GM03348 (cell line): ENCODE measurements at places on chromosomes 7 and 10.

GRCh38 chr7:75943864-75944263 lies 28.9 kb downstream of the POR start:
- DNase-seq = peak; percentile 41

- no peak for DNase-seq
Observed at GRCh38 chr10:11483201-11484148, 128.0 kb downstream of the USP6NL start.

- DNase-seq = no peak
Observed at GRCh38 chr10:88991899-88992320, 1.3 kb downstream of the FAS start.

GRCh38 chr7:18393465-18394118 lies 102.0 kb upstream of the HDAC9 start:
- no peak for DNase-seq

- peak; percentile 64 for DNase-seq
Observed at GRCh38 chr10:30591249-30591670, 38.3 kb downstream of the LYZL2 start.

DNA sequence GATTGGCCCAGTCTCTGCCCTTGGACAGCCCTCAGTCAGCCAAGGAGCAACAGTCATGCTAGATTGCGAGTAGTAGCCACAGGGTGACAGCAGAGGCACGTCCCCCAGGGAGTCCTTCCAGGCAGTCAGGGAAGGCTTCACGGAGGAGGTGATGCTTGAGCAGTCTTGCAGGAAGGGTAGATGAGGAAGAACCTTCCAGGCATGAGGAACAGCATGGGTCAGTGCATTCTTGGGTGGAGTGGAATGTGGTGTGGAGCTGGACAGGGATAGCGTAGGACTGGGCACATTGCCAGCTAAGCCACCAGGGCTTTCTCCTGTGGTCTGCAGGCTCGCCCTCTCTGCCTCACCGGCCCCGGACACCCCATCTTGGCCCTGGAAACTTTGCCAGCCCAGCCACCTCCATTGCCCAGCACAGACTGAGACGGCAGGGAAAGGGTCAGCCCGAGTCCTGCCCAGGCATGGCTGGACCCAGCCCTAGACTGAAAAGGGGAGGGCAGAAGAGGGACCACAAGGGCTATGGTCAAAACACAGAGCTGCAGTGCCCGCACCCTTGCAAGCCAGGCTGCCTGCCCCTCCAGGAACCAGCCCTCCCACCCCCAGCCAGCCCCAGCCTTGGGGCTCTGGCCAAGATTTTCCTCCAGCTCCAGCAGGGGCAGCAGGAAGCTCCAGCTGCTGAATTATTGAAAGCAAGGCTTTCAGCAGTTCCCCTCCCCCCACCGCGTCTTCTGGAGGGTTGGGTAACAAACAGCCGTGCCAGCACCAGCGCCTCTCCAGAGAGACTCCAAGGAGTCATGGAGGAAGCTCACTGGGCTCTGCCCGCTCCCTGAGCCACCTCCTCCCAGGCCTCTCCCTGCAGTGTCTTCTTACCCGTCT lies 18.7 kb downstream of the SRRM3 start:
- peak; percentile 28 for DNase-seq

- DNase-seq = no peak
Observed at GRCh38 chr7:24656608-24657007, 83.4 kb downstream of the PALS2 start.

DNA sequence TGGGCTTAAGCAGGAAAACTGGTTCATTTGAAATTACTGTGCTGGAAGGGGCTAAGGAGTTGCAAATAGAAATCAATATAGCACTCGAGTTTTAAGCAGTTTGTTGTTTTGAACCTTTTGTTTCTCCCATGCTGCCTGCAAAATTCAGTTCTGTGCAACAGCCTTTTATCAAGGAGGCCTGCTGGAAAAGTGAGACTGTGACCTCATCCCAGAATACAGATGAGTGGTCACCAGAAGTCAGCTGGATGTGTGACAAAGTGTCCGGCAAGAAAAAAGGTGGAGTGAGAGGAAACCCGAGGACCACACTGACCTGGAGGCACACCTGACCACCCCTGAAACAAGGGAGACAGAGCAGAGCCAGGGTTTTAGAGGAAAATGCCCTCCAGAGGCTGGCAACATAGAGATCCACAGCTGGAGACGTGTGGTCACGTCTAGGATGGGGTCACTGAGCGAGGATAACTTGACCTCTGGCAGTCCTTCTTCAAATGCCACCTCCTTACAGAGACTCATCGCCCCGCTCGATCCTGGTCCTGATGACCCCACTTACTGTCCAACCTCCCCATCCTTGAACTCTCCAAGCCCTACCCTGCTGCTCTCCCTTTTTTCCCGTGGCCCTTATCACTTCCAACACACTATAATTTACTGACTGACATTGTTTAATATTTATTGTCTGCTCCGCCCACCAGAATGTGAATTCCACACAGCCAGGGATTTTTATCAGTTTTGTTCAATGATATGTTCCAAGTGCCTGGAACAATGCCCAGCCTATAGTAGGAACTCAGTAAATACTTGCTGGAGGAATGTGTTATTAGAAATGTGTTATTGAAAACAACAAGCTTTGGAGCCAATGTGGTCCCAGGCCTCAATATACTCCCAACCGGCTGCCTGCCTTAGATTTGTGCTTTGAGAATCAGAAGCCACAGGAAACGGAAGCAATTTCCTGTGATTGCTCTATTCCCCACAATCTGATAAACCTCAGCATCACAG lies 243.8 kb downstream of the GLI3 start:
- DNase-seq = peak; percentile 38
